Aorta (tissue), 5 donors: ENCODE measurements at places on chromosomes 7 and 10. TPM values are rescaled to one million over a fixed set of nuclear protein-coding genes. Genes with fewer than 3 reads are reported as not detected.

XRCC2 gene
- total RNA-seq, result 0.19 TPM

NPSR1 gene
- not detected for total RNA-seq

FAM25G gene
- not detected for total RNA-seq

FKBP6 gene
- total RNA-seq, result not detected

MSANTD7 gene
- total RNA-seq, result 7.0 TPM

LOXL4 gene
- 29.9 TPM for total RNA-seq

RINT1 gene
- total RNA-seq, result 17.7 TPM

SLC26A3 gene
- not detected for total RNA-seq

OR6B1 gene
- not detected for total RNA-seq

CLDN3 gene
- total RNA-seq, result not detected

PIK3CG gene
- total RNA-seq, result 5.9 TPM
